ENCODE measurements at places on chromosomes 1 and 21.

DNA sequence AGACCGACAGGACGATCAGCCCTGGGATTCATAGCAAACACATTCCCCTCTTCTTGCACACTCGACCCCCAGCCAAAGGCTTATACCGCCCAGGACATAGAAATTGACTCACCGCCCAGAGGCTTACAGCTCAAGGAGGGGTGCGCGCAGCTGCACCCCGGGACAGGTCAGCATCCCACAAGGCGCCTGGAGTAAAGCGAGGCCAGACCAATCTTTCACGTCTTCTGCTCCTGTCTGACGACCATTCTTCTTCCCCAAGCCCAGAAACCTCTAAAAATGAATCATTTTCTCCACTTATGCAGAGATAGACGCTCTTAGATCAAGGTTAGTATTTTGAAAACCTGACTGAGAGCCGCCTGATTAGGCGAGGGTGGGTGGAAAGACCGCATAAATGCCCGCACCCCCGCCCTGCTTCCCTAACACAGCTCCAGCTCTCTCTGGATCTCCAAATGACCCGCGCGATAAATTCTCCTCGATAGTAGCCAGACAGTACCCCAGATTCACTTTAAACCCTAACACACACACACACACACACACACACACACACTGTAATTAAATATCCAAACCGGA lies 1.9 kb upstream of the LHX8 start:
- DNase-seq: no peak

DNA sequence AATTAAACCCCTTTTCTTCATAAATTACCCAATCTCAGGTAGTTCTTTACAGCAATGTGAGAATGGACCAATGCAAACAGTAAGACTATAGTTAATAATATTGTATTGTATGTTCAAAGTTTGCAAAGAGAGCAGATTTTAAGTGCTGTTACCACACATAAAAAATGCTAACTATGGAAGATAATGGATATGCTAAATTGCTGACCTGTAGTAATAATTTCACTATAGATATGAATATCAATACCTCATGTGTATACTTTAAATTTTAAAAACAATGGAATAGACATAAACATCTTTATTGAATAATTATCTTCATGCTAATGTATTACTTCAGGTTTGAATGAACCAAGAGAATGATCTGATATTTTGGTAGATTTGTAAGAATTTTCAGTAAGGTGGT lies 552.4 kb upstream of the CHRM3 start:
- DNase-seq: no peak

- DNase-seq: no peak
Measured at GRCh38 chr1:166166329-166166697, 488 bp downstream of the FAM78B start.

GRCh38 chr1:180633057-180634056 lies 1.5 kb downstream of the XPR1 start:
- no peak for DNase-seq

DNA sequence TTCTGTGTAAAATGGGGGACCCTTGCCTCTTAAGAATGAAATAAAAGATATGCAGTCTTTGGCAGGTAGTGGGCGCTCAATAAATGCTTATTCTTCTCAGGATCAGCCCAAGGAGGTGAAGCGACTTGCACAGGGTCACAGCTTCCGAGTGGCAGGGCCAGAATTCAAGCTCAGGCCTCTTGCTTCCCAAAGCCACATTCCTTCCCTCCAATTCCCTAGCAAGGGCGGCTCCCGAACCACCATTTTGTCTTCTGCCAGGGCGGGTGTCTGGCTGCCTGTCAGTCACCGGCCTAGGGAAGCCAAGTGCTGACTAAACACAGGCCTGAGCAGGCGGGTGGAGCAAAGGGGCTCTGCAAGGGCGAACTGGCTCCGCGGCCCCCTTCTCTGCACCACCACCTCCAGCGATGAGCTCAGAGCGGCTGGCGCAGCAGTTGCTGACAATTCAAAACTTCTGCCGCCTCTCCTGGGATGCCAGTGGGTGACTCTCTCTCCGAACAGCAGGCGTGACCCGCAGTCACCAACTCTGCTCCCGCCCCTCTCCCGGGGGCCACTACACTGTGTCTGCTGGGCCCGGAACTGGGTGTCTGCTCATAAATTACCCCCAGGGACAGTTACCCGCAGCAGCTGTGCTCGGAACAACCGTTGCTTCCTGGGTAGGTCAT lies 10.8 kb downstream of the GPR3 start:
- DNase-seq: no peak

DNA sequence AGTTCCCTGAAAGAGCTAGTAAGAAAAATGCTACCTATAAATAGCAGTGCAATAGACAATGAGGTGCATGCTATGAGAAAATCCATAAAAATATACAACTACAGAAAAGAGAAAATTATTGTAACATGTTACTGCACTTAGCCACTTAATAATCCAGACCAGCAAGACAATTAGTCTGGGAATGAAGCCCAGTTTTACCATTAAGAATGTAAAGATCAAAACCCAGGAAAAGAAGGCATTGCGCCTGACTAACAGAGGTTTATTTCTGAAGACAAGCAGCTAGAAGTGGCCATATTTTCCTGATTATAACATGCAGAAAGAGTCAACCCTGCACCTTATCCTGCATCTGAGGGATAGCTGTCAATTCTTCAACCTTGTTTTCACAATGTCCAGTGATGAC lies 276.4 kb upstream of the PRMT6 start:
- no peak for DNase-seq

DNA sequence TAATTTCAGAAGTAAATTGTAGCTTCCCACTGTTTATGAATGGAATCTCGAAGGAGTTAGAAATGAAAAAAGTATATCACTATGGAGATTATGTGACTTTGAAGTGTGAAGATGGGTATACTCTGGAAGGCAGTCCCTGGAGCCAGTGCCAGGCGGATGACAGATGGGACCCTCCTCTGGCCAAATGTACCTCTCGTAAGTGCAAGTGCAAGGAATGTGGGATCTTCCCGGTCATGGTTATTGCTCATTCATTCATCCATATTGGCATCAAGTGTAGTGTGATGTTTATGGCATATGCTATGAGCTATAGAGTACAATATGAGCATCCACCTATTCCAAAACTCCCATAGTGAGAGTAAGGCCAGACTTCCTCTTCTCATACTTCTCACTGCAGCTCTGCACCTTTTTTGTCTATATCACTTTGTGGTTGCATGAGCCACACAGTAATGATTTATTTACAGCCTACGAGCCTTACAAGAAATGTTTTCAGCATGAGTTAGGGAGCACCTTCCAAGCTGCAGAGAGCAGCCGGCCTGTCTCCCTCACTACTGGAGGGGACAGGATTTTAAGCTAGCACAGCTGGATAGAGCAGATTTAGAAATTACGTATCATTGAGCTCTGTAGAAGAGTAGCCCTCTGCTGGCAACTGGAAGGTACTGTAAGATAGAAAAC lies 24.9 kb upstream of the CR1L start:
- DNase-seq: no peak

GRCh38 chr1:230212405-230212936 lies 145.4 kb downstream of the GALNT2 start:
- no peak for DNase-seq

- DNase-seq: no peak
Measured at GRCh38 chr1:116112388-116113140, 1.4 kb downstream of the MAB21L3 start.

DNA sequence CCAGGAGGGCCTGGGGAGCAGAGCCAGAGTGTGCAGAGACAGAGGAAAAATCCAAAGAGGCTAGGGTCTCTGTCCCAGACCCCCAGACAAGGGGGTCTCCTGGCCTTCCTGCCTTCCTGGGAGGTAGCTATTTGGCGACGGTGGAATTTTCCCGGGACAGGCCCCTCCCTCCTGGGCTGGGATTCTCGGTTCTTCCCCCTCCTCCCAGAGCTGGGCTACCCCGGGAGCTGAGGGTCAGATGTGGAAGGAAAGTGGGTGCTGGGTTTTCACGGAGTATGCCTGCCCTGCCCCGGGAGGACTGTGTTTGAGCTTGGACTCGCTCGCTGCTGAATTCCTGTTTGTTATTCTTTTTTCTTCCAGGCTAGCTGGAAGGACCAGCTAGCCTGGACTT lies 759 bp downstream of the AMPD2 start:
- no peak for DNase-seq

DNA sequence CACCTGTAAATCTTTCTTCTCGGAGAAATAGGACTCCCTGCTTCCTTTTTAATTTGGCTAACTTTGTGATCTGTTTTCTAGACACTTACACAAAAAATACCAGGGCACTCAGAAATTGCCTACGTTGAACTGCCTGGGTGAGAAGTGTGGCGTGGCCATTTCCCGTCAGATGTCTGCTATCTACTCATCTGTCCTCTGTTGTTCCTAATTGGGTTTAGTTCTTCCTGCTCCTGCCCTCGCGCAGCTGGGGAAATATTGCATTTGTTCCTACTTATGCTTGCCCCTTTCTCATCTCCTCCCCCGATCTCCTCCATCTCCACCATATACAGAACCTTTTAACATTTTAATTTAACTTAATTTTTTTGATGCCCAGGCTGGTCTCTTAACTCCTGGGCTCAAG lies 55.1 kb downstream of the CD58 start:
- no peak for DNase-seq

DNA sequence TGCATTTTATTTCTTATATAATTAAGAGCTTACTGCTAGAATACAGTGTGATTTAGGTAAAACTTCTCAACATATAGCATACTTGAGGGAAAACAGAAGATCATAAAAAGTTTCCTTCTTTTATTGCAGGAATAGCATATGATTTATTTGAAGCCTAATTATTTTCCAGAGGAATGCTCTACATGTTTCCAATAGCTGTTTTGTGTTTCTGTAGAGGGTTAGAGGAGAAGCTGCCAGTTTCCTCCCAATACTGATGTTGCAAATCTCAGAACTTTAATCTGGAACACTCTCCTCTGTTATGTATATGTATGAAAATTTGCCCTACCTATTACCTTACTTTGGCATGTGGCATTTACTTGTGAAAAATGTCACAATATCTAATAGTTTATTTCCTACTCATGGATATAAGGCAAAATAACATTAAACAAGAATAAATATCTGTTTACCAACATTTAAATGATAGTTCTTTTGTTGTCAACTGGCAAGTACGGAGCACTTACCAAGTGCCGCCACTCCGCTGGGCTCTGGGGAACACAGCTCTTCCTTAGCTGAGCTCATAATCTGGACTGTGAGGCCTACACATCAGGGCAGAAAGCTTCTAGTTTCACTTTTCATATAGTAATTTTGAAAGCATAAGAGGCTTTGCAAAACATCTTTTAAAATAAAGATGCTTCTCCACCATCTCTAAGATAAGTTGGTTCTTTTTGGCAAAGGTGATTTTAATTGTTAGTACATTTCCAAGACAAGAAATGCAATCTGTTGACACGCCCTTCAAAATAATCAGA lies 239.8 kb upstream of the C1orf105 start:
- peak; percentile 13 for DNase-seq

DNA sequence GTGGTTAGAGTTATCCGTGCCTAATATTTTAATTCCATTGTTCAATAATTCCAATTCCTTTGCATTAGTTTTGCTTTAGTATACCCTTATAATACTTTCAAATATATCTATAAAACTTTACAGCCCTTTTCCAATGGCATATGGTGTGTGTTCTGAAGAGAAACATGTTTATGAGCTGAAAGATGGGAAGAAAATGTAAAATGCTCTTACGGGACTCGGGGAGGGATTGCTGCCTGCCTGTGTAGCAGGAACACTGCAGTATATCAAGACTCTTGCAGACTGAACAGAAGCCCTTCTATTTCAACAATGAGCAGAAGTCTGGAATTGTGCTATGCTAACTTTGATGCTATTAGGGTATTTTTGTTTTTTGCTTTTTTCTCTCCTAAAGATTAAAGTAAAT lies 406.8 kb downstream of the PTBP2 start:
- no peak for DNase-seq

Measured in stimulated activated CD4-positive, alpha-beta T cell treated with anti-CD3 and anti-CD28 coated beads, TNF-alpha, amount 100 ng/mL, for 1 hour (primary cell).